ENCODE measurements at places on chromosomes 2 and 18. TPM values are rescaled to one million over a fixed set of nuclear protein-coding genes. Genes with fewer than 3 reads are reported as not detected.

CRACDL gene
- 0.03 TPM for total RNA-seq

SOWAHC gene
- 13.1 TPM for total RNA-seq

GPAT2 gene
- total RNA-seq: 32.3 TPM

CNNM4 gene
- 4.4 TPM for total RNA-seq

PLB1 gene
- total RNA-seq: 1.3 TPM

OTOF gene
- total RNA-seq: not detected

DPYSL5 gene
- total RNA-seq: not detected

NT5DC4 gene
- total RNA-seq: 0.33 TPM

ACMSD gene
- not detected for total RNA-seq

DSG1 gene
- total RNA-seq: not detected

GALNT5 gene
- total RNA-seq: 146 TPM

REG3A gene
- not detected for total RNA-seq

ABHD1 gene
- total RNA-seq: 0.20 TPM

CTAGE1 gene
- 0.07 TPM for total RNA-seq

TRIM54 gene
- 0.10 TPM for total RNA-seq

NEB gene
- 0.33 TPM for total RNA-seq

ALK gene
- total RNA-seq: 0.07 TPM

PROC gene
- 0.26 TPM for total RNA-seq

CYRIA gene
- 5.5 TPM for total RNA-seq

KATNAL2 gene
- 2.2 TPM for total RNA-seq

FAM237A gene
- total RNA-seq: not detected

SFT2D3 gene
- 4.7 TPM for total RNA-seq

CNTNAP5 gene
- total RNA-seq: not detected

PTPRM gene
- 101 TPM for total RNA-seq

MYOM1 gene
- total RNA-seq: 2.5 TPM

DIPK1C gene
- total RNA-seq: not detected

PLEK gene
- 0.07 TPM for total RNA-seq

STAT4 gene
- 0.56 TPM for total RNA-seq

FAM98A gene
- 65.1 TPM for total RNA-seq
